ENCODE measurements at places on chromosomes 16 and 17.

- DNase-seq: no peak
Observed at GRCh38 chr17:36494674-36495073, 8.2 kb downstream of the ZNHIT3 start.

DNA sequence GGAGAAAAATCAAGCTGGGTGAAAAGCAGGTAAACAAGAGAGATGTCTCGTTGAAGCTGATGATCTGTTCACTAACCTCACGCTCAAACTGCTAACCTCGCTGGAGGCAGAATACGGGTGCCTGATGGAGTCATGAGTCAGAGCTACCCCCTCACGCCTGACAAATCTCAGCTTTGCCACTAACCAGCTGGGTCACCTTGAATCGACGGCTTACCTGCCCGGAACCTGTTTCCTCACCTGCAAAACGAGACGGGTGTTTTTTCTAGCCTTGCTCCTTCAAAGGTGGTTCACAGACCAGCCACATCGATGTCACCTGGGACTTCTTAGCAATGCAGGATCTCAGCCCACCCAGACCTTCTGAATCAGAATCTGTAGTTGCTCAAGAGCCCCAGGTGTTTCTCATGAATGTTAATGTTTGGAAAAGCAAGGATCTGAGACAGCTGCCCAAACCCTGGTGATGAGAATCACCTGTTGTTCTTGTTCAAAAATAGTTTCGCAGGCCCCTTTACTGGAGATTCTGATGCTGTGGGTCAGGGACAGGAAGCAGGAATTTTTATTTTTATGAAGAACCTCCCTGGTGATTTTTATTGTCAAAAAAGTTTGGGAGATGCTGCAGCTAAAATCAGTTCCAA lies 56.9 kb downstream of the MARCHF10 start:
- no peak for DNase-seq

- no peak for DNase-seq
Observed at GRCh38 chr16:66440970-66441369, 13.9 kb downstream of the BEAN1 start.

GRCh38 chr16:23107936-23108335 lies 41.3 kb downstream of the USP31 start:
- DNase-seq: no peak

DNA sequence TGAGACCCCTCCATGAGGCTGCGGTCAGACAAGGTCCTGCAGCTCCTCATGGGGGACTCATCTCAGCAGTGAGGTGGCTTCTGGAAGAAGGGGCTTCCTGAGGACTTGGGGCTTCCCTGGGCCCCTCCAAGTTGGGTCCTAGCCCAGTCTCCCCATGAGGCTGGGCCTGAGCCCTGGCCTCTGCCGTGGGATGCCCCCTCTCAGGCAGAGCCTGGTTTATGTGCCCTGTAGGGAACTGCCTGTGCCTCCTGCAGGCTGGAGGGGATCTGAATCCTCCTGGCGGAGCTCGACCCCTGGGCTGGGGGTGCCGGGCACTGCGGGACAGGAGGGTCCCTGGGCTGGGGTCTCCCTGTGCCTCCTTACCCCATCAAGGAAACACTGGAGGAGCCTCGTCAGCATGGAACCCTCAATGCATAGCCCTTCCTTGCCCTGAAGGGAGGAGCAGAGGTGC lies 45.8 kb downstream of the TNFRSF13B start:
- DNase-seq: no peak

- no peak for DNase-seq
Observed at GRCh38 chr17:19335951-19336631, 26.4 kb downstream of the B9D1 start.

- DNase-seq: no peak
Observed at GRCh38 chr17:6488008-6488539, 43.8 kb downstream of the PIMREG start.

DNA sequence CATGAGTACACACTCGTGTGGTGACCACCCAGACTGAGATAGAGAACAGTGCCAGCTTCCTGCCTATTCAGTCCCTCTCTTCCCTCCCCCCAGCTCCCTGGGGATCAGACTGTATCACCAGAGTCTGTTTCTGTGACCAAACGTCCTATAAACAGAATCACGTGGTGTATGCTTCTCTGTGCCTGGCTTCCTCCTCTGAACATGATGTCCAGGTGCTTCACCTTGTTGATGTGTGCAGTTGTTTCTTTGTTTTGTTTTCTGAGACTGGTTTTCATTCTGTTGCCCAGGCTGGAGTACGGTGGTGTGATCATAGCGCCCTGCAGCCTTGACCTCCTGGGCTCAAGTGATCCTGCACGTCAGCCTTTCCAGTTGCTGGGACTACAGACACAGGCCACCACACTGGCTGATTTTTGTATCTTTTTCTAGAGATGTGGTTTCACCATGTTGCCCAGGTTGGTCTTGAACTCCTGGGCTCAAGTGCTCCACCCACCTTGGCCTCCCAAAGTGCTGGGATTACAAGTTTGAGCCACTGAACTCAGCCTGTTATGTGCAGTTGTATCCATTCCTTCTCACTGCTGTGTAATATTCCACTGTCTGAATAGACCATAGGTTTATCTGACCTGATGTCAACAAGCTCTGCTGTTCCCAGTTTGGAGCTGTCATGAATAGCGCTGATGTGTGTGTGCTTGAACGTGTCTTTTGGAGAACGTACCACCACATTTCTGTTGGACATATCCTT lies 28.9 kb upstream of the PRM1 start:
- no peak for DNase-seq

- no peak for DNase-seq
Observed at GRCh38 chr17:42564815-42565522, 1.9 kb upstream of the MLX start.

DNA sequence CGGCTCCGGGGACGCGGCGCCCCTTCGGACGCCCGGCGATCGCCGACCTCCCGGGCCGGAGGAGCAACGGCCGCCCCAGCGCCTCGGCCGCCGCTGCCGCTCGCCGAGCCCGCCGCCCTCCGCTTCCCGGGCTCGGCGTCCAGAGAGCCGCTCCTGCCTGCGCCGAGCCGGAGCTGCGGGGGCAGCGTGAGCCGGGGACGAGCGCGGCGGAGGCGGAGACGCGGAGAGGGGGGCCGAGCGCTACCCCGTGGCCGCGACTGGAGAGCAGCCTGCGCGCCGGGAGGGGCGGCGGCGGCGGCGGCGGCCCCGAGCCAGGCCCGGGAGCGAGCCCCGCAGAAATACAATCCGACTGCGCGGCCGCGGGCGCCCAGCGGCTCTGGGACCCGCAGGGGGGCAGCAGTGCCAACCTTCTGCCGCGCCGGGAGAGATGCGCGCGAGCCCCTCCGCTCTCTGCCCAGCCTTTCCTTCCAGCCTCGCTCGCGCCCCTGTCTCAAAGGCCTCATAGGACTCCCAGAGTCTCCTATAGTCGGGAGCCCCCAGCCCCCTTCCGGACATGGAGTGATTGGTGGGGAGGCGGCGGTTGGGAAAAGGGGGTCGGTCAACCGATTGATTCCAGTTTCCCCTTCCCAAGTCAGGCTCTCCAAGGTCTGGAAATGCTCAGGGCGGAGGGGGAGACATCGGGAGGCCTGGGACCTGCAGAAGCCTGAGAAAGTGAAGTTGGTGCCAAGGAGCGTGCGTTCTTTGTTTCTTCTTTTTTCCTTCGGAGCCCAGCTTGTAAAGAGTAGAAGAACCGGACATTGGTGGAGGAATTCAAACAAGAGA lies 1.0 kb upstream of the SDK2 start:
- DNase-seq: peak; percentile 33

DNA sequence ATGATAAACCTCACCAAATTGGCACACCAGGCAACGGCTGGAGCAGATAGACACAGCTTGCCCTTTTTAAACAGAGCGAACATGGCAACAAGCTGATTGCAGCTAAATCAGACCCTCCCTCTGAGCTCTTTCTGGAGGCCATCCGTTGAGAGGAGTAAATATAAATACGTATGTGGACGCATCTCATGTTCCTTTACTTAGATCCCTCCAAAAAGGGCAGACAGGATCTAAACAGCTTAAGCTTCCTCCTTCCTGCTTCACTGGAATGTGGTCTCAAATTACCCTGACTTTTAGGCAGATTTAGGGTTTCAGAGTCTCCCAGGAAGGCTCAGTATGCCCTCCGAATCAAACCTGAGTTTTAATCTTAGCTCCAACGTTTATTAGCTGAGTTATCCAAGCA lies 204.7 kb upstream of the GOT2 start:
- DNase-seq: no peak

DNA sequence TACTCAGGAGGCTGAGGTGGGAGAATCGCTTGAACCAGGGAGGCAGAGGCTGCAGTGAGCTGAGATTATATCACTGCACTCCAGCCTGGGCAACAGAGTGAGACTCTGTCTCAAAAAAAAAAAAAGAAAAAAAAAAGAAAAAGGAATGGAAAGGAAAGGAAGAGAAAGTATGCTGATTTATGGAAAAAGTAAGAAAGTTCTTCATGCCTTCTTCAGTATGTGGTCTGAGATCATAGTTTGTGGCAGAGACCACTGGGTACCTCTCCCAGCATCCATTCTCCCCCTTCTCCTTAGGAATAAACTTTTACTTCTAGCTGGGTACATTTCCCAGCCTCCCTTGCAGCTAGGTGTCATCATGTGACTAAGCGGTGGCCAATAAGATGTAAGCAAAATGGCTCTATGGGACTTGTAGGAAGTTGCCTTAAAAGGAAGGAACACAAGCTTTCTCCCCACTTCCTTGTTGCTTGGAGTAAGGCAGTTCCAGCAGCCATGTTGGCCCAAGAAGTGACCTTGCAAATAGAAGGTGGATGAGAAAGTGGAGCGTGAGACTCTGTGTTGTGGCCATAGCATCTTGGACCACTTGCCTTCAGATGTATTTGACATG lies 26.1 kb upstream of the XPO6 start:
- DNase-seq: no peak

GRCh38 chr17:29133121-29133713 lies 47.0 kb downstream of the MYO18A start:
- no peak for DNase-seq

DNA sequence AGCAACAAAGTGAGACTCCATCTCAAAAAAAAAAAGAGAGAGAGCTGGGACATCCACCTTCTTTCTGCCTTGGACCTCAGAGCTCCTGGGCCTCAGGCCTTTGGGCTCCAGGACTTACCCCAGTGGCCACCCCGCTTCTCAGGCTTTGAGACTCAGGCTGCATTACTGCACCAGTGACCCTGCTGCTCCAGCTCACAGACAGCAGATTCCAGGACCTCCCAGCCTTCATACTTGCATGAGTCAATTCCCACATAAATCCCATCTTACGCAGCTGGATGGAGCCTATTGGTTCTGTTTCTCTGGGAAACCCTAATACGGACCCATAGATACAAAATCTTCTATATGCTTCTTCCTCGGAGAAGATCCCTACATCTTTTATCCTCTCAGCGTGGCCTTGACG lies 2.1 kb upstream of the CEP295NL start:
- DNase-seq: no peak

GRCh38 chr17:51672065-51672464 lies 411.7 kb downstream of the UTP18 start:
- DNase-seq: no peak

GRCh38 chr17:29140631-29141513 lies 39.3 kb downstream of the MYO18A start:
- DNase-seq: peak; percentile 40

GRCh38 chr16:55773859-55774549 lies 58.9 kb downstream of the CES1 start:
- DNase-seq: no peak

DNA sequence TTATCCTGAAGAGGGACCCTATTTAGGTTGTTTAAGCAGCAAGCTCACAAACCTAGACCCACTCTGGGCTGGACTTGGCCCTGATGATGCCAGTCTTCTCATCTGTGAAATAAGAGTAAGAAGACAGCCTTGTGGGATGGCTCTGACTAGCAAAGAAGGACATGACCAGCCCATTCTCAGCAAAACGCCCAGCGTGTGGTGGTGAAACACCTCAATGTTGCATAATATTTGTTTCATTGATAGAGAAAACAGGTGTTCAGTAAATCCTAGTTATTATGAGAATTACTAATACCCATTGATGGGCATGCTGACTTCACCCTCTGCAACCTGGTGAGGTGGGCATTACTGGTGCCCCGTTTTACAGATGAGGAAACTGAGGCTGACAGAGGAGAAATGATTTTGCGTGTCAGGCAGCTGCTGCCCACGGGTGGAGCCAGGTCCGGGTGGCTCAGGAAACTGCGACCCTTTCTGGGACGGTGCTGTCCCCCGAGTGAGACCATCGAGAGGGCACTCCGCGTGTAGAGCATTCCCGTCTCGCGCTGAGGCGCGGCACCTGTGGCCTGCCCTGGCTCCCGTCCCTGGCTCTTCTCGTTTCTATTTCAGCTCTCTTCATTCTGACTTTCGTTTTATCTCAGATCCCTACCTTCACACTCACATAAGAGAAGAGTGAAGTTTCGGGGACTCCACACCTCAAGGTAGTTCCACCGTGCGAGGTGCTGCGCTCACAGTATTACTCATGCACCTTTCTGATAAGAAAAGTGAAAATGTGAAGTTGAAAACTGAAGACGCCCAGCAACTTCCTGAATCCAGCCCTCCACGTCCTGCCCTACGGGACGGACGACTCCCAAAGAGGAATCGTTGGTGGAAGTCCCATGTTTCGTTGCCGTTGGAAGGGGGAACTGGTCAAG lies 48.5 kb downstream of the IRF8 start:
- DNase-seq: no peak

GRCh38 chr16:46649588-46650253 lies 28.5 kb upstream of the SHCBP1 start:
- DNase-seq: no peak

DNA sequence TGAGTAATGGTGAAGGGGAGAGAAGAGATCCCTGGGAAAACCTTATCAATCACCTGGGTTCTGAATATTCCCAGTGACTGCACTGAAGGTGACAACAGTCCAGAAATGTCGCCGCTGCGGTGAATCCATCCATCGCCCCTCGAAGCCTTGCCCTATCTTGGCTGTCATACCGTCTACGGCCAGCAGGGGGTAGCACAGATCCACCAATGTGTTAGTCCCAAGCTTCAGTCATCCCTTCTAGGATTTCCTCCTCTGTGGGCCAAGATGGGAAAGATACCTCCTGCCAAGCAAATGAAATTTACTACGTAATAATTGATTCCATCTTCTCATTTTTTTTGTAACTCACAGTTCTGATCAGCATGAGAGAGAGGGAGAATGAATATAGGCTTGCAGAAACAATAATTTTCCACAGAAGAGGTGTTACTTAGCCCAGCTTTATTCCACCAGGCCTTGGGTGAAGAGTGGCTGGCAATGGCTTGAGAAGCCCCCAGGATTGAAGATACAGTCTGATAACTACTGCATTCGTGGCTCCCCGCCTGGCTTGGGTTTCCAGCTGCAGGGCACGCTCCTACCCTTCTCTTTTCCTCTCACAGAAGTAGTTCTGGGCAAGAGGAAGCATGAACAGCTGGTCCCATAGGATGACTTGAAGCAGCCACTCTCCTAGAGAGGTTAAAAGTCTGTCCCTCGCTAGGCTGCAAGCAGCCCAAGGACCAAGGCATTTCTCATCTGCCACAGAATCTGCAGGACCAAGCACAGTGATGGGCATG lies 2.6 kb upstream of the FMNL1 start:
- peak; percentile 91 for DNase-seq

All from activated T-cell treated with anti-CD3 and anti-CD28 coated beads for 1 hour (primary cell).